Anterior cingulate cortex (tissue), 58 donors: ENCODE measurements at places on chromosomes 5 and 9.

- DNase-seq: no peak
Observed at GRCh38 chr9:123922431-123922830, 7.5 kb downstream of the DENND1A start.

DNA sequence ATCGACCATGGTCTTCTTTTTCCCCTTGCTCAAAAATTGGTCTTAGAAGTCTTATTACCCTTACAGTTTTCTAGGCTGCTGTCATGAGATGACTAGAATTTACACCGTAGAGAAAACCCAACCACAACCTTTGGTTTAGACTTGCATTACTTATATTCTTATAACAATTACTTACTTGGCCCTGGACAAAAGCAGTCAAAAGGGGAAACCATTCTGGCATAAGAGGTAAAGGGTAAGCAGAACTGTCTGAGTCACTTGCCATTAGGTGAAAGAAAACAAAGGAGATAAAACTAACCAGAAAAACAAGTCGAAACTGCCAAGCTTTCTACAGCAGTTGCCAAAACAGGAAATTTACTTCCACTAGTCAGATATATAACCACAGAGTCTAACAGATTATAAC lies 17.9 kb downstream of the TMEM245 start:
- no peak for DNase-seq

DNA sequence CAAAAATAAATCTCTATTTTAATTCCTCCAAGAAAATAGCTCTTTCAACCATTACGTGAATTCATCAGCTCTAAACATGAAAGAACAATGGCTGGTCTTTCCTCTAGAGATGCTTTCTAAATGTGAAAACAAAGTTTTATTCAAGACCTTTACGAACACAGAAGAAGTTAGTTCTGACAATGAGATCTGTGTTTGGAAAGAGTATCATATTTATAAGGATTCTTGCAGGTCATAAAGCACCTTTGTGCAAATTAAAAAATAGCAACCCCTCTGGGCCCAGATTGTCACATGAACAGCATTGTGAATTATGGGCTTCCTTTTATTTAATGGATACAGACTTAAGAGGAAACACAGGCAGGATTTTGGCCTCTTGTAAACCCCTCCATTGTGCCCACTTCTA lies 17.7 kb upstream of the FTMT start:
- no peak for DNase-seq

GRCh38 chr5:149453618-149454415 lies 74.7 kb upstream of the IL17B start:
- no peak for DNase-seq

DNA sequence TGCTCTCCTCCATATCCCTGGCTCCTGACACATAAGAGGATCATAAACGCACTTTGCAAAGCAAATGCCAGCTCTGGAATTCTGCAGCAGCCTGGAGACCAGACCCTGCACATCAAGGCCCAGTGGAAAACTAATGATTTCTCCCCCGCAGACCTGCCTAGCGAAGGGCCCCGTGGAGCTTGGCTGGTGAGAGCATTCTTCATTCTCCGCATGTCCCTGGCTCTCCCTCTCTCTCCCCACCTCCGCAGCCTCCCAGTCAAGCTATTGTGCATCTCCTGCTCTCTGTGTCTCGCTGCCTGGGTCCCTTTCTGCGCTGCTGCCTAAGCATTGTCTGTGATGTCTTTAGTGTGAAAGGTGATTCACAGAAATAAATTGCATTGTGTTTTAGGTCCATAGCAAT lies 46.7 kb downstream of the GRIA1 start:
- DNase-seq: no peak

GRCh38 chr9:91532325-91532724 lies 108.7 kb upstream of the NFIL3 start:
- no peak for DNase-seq

DNA sequence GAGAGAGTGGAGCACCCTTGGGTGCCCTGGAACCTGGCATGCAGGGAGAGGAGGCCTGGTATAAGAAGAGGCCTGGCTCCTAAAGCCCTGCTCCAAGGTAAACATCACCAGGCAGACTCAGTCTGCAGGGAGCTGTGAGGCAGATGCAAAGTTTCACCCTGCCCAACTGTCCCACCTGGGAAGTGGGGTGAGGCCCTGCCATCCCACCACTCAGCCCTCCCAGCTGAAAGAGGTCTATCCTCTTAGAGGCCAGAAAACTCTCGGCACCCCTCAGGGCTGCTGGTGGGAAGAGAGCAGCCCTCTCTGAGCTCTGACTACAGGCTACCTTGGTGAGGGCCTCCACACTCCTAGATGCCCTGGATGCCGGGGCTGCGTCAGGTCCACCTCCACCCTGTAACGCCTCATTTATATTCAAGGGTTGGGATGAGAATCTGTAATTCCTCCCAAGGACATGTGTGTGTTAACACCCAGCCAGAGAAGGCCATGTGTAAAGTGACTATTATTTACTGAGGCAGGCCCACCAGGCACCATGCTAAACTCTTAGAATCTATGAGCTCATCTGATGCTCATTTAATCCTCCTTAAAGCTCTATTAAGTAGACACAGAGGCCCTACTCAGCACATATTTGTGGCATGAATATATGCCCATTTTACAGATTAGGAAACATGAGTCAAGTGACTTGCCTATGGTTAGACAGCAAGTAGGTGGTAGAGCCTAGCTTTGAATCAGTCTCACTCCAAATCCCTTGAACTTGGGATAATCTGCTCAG lies 205.9 kb downstream of the FSTL4 start:
- no peak for DNase-seq

- DNase-seq: no peak
Observed at GRCh38 chr9:87909310-87910041, 8.3 kb upstream of the SPATA31C1 start.

GRCh38 chr5:31845361-31845760 lies 206.4 kb downstream of the PDZD2 start:
- no peak for DNase-seq

DNA sequence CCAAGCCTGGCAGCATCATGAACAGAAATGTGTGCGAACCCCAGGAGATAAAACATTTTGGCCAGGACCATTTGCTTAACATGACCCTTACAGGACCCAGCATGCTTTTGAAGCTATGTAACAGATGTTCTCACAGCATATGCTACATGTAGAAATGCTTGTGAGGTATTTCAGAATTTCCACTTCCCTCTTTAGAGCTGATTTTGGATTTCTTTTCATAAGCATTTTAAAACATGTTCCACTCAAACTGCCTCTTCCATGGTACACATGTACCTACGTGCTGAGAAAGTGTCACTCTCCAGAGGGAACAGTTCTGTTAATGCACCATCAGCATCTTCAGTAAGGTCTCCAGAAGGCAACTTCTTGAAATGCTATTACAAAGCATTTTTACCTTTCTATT lies 15.7 kb upstream of the TSSK1B start:
- no peak for DNase-seq

DNA sequence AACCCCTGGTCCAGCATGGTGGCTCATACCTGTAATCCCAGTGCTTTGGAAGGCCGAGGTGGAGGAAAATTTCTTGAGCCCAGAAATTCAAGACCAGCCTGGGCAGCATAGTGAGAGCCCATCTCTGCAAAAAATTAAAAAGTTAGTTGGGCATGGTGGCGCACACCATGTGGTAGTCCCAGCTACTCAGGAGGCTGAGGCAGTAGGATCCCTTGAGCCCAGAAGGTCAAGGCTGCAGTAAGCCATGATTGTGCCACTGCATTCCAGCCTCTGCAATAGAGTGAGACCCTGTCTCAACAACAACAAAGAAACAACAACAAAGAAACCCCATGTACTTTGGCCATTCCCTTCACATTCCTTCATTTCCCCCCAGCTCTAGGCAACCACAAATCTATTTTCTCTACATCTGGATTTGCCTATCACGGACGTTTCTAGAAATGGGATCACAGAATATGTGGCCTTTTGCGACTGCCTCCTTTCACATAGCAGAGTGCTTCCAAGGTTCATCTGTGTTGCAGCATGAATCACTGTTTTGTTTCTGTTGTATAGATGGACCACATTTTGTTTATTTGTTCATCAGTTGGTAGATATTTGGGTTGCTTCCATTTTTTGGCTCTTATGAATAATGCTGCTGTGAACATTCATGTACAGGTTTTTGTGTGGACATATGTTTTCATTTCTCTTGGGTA lies 17.9 kb downstream of the MIGA2 start:
- no peak for DNase-seq

- no peak for DNase-seq
Observed at GRCh38 chr5:157107508-157107907, 1.3 kb downstream of the HAVCR2 start.

DNA sequence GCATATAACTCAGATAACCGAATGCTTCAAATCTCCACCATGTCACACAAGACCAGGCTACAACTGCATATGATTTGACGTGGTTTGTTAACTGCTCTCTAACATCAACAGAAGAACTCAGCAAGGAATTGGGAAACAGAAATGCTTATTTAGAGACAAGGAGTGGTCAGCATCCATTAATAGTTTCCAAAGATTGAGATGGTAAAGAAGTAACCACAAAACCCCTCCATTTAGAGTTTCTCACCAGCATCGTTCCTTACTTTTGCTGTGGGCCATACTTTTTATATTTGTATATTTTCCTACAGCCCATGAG lies 25.2 kb downstream of the DPYSL3 start:
- no peak for DNase-seq

- DNase-seq: no peak
Observed at GRCh38 chr9:16515879-16516301, 354.6 kb downstream of the BNC2 start.

GRCh38 chr9:38295764-38296163 lies 96.7 kb upstream of the ALDH1B1 start:
- no peak for DNase-seq

DNA sequence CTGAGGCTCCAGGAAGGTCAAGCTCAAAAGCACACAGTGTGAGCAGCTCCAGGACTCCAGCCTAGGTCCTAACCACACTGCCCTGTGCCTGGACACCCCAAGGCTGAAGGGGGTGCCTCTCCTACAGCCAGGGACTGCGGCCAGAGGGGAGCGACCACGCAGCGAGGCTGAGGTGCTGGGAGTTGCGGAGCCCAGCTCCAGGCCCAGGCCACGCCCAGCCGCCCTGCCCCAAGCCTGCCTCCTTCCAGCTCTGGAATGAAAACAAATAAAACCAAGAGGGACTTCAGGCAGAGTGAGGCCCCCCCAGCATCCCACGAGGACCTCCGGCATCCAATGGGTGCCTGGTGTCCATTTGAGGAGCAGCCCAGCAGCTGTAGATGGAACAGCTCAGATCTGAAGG lies 15.2 kb downstream of the VAV2 start:
- DNase-seq: no peak

DNA sequence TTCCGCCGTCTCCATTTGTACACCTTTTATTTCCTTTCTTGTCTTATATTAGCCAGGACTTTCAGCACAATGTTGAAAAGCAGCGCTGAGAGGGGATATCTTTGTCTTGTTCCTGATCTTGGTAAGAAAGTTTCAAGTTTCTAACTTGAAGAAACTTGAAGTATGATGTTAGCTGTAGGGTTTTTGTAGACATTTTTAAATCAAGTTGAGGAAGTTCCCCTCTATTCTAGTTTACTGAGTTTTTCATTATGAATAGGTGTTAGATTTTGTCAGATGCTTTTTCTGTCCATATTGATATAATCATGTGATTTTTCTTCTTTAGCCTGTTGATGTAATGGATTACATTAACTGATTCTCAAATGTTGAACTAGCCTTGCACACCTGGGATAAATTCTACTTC lies 425.7 kb downstream of the PIK3R1 start:
- DNase-seq: no peak

DNA sequence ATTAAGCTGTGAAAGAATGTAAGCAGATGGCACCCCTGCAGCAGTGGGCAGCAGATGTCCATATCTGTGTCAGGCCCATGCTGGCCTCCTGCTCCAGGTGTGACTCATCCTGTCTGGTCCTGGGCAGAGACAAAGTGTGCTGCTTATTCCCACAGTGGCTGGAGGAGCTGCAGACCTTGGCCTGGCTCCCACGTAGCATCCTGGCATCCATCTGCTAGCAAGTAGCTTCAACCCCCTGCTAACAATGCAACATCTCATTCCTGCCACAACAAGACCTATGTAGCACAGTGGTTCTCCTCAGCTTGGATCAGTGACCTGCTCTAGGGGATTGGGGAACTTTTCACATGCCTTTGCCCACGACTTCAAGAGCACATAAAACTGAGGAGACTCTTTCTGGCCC lies 126.4 kb upstream of the SLC12A2 start:
- DNase-seq: peak; percentile 4

DNA sequence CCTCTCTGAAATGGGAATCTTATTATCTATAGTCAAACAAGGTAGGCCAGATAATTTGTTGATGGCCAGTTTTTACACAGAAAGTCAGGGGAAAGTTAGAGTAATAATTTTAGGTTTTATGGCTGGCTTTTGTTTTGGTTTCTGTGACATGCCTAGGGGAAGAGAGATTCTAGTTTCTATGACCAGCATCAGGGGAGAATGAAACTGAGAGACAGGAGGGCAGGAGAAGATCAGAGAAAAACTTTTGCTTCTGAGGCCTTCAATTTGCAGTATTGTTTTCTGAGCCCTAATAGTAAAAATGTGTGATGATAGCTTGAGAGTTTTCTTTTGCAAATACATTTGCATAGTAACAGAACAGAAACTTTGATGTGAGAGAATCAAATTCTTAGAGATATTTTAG lies 564.3 kb downstream of the ZNF608 start:
- DNase-seq: no peak

GRCh38 chr5:10329820-10330481 lies 22.2 kb upstream of the CMBL start:
- DNase-seq: peak; percentile 20

GRCh38 chr5:69305512-69305911 lies 27.1 kb downstream of the CCDC125 start:
- DNase-seq: no peak

DNA sequence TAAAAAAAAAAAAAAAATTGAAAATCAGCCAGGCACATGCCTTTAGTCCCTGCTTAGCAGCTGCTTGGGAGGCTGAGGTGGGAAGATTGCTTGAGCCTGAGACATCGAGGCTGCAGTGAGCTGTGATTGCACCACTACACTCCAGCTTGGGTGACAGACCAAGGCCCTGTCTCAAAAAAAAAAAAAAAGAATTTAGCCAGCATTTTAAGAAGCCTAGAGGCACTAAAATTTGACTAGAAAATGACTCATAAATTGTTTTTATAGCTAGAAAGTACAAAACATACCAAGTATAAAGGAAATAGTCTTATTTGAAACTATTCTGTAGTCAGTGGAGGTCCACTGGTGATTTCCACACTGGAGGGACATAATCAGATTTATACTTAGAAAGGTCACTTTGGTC lies 17.5 kb downstream of the LRRC70 start:
- no peak for DNase-seq

DNA sequence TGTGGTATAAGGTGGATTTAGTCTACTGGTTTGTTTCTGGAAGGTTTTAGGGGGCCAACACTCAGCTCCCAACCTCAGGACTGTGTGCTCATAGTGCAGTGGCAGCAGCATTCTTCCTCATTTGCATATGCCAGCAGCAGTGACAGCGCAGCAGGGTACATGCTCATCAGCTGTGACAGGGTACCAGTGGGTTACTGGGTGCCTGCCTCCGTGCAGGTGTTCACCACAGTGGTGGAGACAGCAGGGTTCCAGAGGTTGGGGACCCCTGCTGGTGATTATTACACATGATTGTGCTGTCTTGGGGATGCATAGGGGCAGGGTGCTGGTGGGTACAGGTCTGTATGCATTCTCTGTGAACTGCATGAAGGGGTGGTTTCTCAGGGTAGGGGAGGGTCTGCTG lies 45.5 kb upstream of the IFNE start:
- DNase-seq: no peak
